ENCODE measurements at places on chromosomes 2 and 18. TPM values are rescaled to one million over a fixed set of nuclear protein-coding genes. Genes with fewer than 3 reads are reported as not detected.

GALNT14 gene
- 26.7 TPM for total RNA-seq

- ATAC-seq: no peak
These were observed 253.3 kb downstream of the EXOC6B start for GRCh38 chr2:72572501-72572900.

- ATAC-seq: no peak
These were observed 119.5 kb downstream of the GYPC start for GRCh38 chr2:126775300-126775985.

DNA sequence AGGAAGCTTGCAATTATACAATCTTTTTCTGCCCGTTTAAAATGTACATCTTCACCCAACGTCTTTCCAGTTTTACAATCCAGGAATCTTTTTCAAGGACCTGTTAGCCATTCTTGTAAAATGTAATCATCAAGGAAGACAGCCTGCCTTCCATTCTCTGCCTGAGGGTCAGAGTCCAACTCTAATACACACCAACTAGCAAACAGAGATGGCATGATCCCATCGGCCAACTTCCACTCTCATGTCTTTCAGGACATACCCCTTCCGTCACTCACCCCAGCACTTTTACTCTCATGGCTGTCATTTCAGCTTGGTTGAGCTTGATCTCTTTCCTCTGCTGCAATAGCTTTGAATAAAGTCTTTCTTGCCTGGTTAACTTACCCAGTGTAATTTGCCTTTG, 172.5 kb upstream of the NETO1 start:
- no peak for ATAC-seq

- ATAC-seq: peak; percentile 48
These were observed 56.9 kb downstream of the DYSF start for GRCh38 chr2:71510196-71510807.

Data from esophagus mucosa (tissue), 1 donor.